ENCODE measurements at places on chromosomes 2 and 18. TPM values are rescaled to one million over a fixed set of nuclear protein-coding genes. Genes with fewer than 3 reads are reported as not detected.
A peak's percentile ranks its signal among the peaks of the same experiment; 100 is the strongest.

The ATAD2B gene
- 6.0 TPM for total RNA-seq

The HOXD9 gene
- total RNA-seq = 0.44 TPM

DNA sequence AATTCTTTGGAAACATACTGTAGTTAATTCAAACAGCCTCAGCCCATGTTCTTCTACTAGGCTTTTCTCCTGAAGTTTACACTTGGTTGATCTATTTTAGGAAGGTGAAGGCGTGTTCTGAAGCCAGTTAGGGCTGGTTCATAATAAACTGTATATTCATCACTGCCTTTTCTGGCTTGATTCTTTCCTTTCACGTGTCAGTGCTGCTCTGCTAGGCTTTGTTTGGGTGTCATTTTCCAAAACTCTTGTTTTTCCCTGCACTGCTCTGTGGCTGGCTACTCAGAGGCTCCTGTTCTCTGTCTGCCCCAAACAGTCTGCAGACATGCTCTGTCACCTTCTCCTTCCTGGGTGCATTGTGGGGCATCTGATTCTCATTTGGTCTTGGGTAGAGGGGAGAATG, 136.1 kb downstream of the PARD3B start:
- no peak for DNase-seq

The ATP5MC3 gene
- 746 TPM for total RNA-seq

GRCh38 chr2:175080479-175080878, 75.3 kb upstream of the CHN1 start:
- no peak for DNase-seq

The GRHL1 gene
- total RNA-seq = 1.3 TPM

GRCh38 chr2:121519732-121520640, 10.7 kb upstream of the RNU4ATAC start:
- no peak for DNase-seq

- DNase-seq = no peak
Observed at GRCh38 chr2:172674034-172674967, 61.3 kb upstream of the RAPGEF4 start.

DNA sequence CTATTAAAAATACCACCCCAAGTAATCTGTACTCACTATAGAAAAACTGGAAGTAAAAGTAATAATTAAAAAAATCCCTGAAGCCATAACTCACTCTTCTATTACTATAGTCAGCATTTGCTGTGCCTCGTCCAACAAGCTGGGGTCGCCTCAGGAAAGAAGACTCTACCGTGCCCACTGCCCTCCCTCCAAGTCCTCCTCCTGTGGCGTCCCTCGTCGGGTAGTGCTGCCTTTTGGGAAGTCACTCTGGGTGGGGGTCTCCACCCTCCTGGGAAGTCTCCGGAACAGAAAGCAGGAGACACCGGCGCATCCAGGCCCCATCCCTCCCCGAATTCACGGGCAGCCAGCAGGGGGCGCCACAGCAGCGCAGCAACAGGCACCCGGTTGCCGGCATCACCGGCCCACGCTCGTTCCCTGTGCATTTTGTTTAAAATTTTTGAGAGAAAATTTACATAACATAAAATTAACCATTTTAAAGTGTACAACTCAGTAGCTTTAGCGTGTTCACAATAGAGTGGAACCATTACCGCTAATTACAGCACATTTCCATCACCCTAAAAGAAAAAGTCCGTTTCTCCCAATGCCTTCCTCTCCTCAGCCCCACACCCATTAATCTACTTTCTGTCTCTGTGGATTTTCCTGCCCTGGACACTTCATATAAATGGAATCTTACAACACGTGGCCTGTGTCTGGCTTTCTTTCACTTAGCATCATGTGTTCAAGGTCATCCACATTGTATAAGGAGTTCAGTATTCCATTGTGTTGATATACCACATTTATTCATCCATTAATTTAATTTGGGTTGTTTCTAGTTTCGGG, 62.2 kb downstream of the ADNP2 start:
- DNase-seq = no peak

GRCh38 chr2:207086136-207086535, 79.6 kb downstream of the KLF7 start:
- no peak for DNase-seq

The MBD5 gene
- 22.8 TPM for total RNA-seq

GRCh38 chr2:44168681-44169154, at the start of gene PPM1B:
TSS of gene PPM1B (plus strand) at chr2:44168875. CDS start at chr2:44201200, 32,325 bp downstream.
- peak; percentile 99 for DNase-seq

The FAM237A gene
- not detected for total RNA-seq

- no peak for DNase-seq
Observed at GRCh38 chr18:45222180-45222579, 393.1 kb upstream of the SLC14A2 start.

- DNase-seq = no peak
Observed at GRCh38 chr2:99485824-99486223, 4.0 kb downstream of the REV1 start.

DNA sequence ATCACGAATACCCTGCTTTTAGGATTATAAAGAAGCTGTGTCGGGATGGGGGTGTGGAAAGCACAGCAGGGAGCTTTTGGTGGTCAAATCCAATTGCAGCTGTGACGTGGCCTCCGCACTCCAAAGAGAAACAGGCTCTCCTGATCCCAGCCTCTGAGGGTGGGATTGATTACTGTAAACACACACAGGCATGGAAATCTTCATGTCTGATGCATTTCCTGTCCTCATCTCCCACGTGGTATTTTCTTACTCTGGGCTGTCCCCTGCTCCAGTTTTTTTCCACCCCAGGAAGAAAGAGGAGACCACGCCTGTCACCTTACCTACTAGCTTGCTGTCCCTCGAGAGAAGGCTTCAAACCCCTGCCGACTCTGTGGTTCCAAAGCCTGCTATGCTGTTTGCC, 22.7 kb downstream of the RNF152 start:
- DNase-seq = no peak

DNA sequence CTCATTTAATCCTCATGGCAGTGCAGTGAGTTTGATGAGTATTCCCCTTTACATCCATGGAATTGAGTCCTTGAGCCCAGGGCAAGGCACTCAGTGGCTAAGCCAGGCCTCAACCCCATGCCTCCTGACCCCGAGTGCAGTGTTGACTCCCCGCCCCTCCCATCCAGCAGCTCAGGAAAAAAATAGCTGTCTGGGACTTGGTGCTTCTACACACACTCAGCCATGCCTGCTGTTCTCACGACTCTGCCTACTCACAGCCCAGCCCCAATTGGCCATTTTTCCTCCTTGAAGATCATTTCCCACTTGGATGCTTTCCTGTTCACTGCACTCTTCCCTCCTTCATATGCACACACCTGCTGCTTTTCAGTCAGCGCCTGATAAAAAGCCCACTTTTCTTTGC, 8.8 kb downstream of the FOSL2 start:
- DNase-seq = no peak

The FTCDNL1 gene
- total RNA-seq = 3.5 TPM

GRCh38 chr2:198186257-198186656, 381.9 kb downstream of the PLCL1 start:
- DNase-seq = no peak

GRCh38 chr2:241137276-241138190, 11.7 kb downstream of the PASK start:
- DNase-seq = no peak

The CYB5A gene
- 71.3 TPM for total RNA-seq

- peak; percentile 66 for DNase-seq
Observed at GRCh38 chr2:127681288-127681804, 6.0 kb upstream of the LIMS2 start.

DNA sequence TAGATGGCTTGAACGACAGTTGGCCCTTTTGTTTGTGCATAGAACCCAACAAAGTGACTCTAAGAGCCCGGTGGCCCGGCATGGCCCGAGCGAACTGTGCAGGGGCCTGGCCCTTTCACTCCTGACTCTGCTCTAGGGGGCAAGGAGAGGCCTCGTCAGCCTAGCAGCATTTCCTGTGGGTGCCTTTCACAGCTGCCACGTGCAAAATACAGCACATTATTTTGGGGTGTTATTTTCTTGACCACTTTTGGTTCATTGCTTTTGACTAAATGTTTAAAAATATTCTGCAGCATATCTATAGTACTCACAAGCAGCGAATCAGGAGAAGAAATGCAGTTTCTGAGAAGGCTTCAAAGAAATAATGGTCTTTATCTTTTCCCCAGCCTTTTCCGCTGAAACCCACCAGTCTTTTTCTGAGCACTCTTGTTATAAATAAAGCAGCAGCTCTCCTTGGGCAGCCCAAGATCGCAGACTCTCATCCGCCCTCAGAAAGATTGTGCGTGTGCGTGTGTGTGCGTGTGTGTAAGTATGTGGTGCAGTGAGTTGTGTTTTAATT, 31.3 kb downstream of the DGKD start:
- DNase-seq = no peak

DNA sequence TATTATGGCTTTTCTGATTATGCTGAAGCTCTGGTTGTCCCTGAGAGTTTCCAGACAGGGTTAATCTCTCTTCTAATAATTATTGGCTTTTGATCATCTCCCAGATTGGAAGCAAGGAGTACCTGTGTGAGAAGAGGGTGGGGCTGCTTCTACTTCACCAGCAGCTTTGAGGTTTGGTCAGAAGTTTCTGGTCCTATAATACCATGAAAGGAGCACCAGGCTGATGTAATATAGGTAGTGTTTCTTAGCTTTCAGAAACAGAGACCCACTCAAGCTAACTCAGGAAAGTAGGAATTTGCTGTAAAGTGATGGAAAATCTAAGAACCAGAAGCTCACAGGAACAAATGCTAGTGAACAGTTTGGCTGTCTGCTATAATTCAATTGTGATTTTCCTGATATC, 57.6 kb downstream of the SGPP2 start:
- no peak for DNase-seq

The ALKAL2 gene
- not detected for total RNA-seq

The LMAN1 gene
- total RNA-seq = 107 TPM

DNA sequence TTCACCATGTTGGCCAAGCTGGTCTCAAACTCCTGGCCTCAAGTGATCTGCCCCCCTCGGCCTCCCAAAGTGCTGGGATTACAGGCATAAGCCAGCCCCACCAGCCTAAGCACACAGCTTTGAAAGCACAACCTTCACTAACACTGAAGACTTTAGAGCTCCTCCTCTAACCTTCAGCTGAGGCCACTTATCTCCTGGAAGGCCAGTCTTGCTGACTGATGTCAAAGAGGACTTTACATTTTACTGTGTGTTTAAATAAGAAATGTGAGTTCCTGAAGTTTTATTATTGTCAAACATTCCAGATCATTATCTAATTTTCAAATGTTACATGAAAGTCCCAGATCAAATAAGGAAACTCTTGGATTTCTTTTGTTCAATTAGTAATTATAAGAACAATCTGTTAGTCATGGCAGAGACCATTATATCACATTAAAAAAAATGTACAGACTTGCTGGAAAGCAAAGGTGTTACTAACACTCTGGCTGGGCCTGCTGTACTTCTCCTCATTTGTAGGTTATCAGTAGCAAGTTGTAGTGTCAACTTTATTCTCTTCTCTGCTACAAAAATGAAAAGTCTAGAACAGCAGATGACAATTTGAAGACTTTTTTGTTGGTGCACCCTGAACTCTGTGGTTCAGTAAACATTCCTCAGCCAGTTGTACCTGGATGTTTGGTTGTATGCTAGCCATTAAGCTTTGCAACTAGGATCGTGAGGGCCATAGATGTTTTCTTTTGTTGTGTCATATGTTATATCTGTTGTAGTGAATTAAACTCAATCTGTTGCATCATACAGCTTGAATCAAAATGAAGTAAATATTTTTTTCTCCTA, 80.0 kb downstream of the AOX1 start:
- no peak for DNase-seq

- no peak for DNase-seq
Observed at GRCh38 chr18:37414816-37415215, 150.8 kb downstream of the CELF4 start.

DNA sequence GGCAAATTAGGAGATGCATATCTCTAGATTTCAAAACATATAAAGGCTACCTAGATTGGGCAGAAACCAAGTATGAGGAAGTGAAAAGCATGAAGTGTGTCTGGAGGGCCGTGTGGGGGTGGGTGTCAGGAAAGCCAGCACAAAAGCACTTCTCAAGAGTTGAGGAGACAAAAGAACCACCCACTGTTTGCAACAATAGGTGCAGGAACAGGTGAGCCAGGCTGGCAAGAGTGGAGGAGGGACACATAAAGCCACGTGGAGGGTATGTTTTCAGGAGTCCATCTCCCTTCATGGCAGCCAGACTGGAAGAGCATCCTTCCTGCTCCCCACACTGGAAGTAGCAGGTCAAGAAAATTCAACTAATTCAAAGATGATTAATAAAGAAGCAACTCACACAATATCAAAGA, 96.4 kb downstream of the CERS6 start:
- no peak for DNase-seq

DNA sequence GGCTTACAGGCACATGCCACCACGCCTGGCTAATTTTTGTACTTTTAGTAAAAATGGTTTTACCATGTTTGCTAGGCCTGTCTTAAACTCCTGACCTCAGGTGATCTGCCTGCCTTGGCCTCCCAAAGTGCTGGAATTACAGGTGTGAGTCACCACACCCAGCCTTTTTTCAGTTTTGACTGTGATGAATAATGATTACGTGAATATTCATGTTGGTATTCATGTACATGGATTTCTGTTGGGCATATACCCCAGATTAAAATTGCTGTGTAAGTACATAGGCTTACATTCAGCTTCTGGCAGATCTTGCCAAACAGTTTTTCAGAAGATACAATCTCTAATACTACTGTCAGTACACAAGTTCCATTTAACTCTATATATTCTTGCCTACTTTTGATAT, 20.9 kb downstream of the SLC39A10 start:
- DNase-seq = no peak

Data from right atrium auricular region (tissue), 2 donors.